ENCODE measurements at places on chromosomes 5 and 9.

GRCh38 chr5:16548115-16548514 is 68.7 kb downstream of the RETREG1 start:
- DNase-seq, result no peak

GRCh38 chr9:135485385-135485784 is 5.8 kb downstream of the PPP1R26 start:
- no peak for DNase-seq

GRCh38 chr5:157596487-157596886 is 20.9 kb upstream of the ADAM19 start:
- DNase-seq, result no peak

DNA sequence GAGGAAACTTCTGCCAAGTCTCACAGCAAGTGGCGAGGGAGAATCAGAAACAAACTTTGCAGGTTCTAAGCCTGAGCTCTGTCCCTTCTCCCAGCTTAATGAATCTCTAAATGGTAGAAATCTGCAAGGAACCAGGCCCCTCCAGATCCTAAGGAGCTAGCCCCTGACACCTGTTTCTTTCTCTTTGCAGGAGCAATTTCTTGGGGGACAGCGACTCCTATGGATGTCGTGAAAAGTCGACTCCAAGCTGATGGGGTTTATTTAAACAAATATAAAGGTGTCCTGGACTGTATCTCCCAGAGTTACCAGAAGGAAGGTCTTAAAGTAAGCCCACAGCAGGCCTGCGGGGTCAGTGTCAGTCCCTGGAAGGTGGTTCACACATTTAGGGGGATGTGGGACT is 21.8 kb downstream of the IL9 start:
- no peak for DNase-seq

GRCh38 chr9:121498487-121499176 is 1.0 kb downstream of the GGTA1 start:
- DNase-seq, result no peak

DNA sequence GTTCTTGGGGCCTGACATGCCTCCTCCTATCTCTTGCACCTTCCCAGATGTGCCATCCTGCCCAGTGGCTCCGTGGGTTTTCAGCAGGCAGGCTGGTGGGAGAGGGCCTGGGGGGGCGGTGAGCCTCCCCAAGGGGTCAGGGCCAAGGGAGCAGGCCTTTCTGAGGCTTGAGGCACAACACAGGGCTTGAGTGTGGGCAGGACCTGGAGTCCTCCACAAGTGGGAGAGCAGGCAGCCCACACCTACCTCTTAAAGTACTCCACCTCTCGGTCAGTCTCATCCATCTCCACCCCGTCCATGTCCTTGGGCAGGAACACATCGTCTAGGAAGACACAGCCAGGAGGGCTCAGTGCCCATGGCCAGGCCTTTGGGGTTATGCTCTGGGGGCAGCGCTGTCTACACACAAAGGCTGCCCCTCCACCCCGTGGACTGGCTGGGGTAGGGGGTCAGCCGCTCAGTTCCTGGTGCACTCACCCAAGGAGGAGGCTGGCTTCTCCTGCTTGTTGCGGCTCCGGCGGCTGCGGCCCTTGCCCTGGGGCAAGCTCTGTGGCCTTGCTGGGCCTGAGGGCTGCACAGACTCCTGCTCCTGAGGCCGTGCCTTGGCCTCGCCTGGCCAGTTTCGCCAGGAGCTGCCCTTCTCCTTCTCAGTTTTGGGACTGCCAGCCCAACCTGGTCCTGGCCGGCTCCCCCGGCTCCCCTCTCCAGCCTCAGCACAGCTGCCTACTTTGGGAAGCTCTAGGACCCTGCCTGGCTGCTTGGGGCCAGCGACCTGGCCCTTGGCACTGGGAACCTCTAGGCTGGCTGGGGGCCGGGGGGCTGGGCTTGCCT is 7.2 kb upstream of the DDX41 start:
- no peak for DNase-seq

Measured in astrocyte of the cerebellum (primary cell).